ENCODE measurements at places on chromosomes 7 and 10. TPM values are rescaled to one million over a fixed set of nuclear protein-coding genes. Genes with fewer than 3 reads are reported as not detected.
A peak's percentile ranks its signal among the peaks of the same experiment; 100 is the strongest.

DNA sequence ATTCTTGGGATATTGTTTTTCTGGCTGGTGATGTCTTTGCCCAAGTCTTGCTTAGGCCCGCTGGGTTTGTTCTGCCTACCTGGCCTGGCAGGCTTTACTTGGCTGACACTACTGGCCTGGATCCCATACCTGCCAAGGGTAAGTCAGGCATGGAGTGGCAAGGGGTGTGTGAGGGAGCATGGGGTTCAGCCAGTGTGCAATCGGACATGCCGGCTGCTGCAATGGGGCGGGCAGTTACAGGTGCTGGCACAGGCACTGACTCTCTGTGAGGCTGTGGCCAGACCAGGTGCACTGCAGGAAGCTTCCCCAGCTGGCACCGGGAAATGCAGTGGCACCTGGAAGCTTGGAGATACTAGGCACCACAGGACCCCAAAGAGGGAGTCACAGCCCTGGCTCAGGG, 168.4 kb downstream of the PON1 start:
- DNase-seq = no peak
- no peaks in the 10 kb centered on the region for H3K36me3 ChIP-seq
- no peaks in the 10 kb centered on the region for H3K27me3 ChIP-seq
- no peak overlapping the region for H3K4me3 ChIP-seq
- no peaks in the 10 kb centered on the region for H3K4me1 ChIP-seq
- no peak overlapping the region for H3K27ac ChIP-seq

Gene CACNA2D1
- 3.2 TPM for total RNA-seq

GRCh38 chr10:18594574-18595156, 56.7 kb downstream of the NSUN6 start:
- no peak overlapping the region for H3K4me3 ChIP-seq
- H3K27ac ChIP-seq = no peak overlapping the region
- no peak for DNase-seq
- H3K36me3 ChIP-seq = no peaks in the 10 kb centered on the region
- no peaks in the 10 kb centered on the region for H3K27me3 ChIP-seq

DNA sequence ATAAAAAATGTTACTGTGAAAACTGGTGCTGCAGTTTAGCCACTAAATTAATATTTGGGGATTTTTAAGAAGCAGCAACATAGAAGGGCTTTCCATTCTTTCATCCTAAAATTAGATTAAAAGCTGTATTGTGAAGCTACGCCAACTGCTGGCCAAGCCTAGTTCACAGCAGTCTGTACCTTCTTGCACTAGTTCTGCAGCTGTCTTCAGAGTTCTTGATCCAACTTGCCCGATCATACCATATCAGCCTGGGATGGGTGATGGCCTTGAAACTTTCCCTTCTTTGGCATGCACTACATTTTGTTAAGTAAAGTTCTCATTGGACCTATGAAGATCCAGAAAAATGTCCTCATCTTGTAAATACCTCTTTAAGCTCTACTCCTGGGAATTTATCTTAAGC, 20.3 kb upstream of the PANK1 start:
- DNase-seq = no peak
- no peaks in the 10 kb centered on the region for H3K27me3 ChIP-seq
- H3K4me1 ChIP-seq = no peaks in the 10 kb centered on the region

Gene LRRC61
- total RNA-seq = 42.3 TPM

GRCh38 chr10:58820861-58821751, 308.4 kb downstream of the BICC1 start:
- peak; percentile 34 for DNase-seq
- H3K27me3 ChIP-seq = no peaks in the 10 kb centered on the region
- peak overlapping the region; percentile 40 for H3K27ac ChIP-seq
- no peaks in the 10 kb centered on the region for H3K36me3 ChIP-seq

- DNase-seq = no peak
- H3K4me3 ChIP-seq = no peak overlapping the region
Measured at GRCh38 chr10:47288236-47288635, 11.8 kb upstream of the GDF10 start.

DNA sequence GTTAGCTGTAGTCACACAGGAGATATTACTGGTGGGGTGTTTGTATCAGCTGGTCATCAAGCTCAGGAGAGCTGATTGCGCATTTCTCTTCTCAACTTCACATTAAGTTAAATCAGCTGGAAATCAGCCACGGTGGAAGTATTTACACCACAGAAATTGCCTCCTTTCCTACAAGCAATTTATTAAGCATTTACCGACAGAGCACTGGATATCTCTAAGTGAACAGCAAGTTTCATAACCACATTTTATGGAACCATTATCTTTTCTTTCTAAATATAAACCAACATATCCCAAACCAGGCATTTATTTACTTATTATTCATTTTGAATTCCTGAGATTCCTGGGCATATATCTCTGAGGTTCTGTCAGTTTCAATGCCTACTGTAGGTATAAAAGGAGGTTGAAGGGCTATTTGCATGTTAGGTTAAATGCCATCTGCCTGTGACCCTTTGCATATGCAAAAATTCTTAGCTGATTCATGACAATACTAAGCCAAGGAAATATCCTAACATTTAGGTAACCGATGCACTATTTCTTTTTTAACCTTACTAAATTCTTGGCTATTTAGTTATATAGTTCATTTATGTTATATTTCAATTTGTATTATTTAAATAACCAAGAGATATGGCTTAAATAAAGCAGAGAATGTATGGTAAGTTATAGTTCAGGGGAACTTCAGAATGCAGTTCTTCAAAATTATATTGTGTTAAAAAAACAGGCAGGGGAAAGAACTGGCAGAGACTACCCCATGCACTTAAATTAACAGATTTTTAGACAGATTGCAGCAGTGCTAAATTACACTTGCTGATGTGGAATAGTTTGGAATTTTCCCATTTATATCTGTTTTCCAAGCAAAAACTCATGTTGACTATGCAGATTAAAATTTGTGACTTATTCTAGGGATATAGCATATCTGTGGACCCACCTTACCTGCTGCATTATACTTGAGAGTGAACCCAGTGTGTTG, 56.8 kb downstream of the DYNC1I1 start:
- no peaks in the 10 kb centered on the region for H3K4me1 ChIP-seq
- no peaks in the 10 kb centered on the region for H3K27me3 ChIP-seq
- H3K4me3 ChIP-seq = no peak overlapping the region
- H3K27ac ChIP-seq = no peak overlapping the region

DNA sequence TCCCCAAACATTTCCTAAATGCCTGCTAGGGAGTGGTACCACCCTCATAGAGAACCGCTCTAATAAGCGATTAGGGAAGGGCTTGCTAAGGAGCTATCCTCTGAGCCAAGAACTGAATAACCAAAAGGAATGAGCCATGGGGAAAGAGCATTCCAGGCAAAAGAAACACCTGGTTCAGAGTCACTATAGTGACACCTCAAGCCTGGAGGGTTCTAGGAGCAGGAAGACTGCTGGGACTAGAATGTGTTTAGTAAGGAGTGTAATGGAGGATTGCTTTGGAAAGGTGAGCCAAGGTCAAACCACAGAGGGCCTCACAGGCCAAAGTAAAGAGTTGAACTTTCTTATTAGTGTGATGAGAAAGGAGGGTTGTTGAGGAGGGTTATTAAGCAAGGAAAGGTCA, 38.7 kb upstream of the NRBF2 start:
- no peaks in the 10 kb centered on the region for H3K36me3 ChIP-seq
- H3K27me3 ChIP-seq = no peaks in the 10 kb centered on the region
- H3K4me1 ChIP-seq = no peaks in the 10 kb centered on the region
- H3K27ac ChIP-seq = no peak overlapping the region
- no peak overlapping the region for H3K4me3 ChIP-seq

Gene SLC29A3
- total RNA-seq = 35.7 TPM

- DNase-seq = no peak
- no peak overlapping the region for H3K4me3 ChIP-seq
- no peaks in the 10 kb centered on the region for H3K36me3 ChIP-seq
- no peak overlapping the region for H3K27ac ChIP-seq
Measured at GRCh38 chr7:117995850-117996650, 122.8 kb upstream of the CTTNBP2 start.

- no peaks in the 10 kb centered on the region for H3K36me3 ChIP-seq
- peaks cover 37% of the 10 kb centered on the region for H3K27me3 ChIP-seq
- H3K4me3 ChIP-seq = no peak overlapping the region
- H3K4me1 ChIP-seq = no peaks in the 10 kb centered on the region
- DNase-seq = no peak
Measured at GRCh38 chr7:36879021-36879420, 154.7 kb upstream of the AOAH start.

GRCh38 chr7:73701357-73701995, 18.0 kb downstream of the STX1A start:
- peaks cover 23% of the 10 kb centered on the region for H3K36me3 ChIP-seq
- H3K27me3 ChIP-seq = no peaks in the 10 kb centered on the region
- no peak overlapping the region for H3K4me3 ChIP-seq

Gene LRRN3
- not detected for total RNA-seq

GRCh38 chr7:897086-897485, 20.7 kb downstream of the GET4 start:
- peaks cover 8% of the 10 kb centered on the region for H3K36me3 ChIP-seq
- no peak overlapping the region for H3K27ac ChIP-seq
- peaks cover 4% of the 10 kb centered on the region for H3K4me1 ChIP-seq
- no peak for DNase-seq
- H3K27me3 ChIP-seq = no peaks in the 10 kb centered on the region

DNA sequence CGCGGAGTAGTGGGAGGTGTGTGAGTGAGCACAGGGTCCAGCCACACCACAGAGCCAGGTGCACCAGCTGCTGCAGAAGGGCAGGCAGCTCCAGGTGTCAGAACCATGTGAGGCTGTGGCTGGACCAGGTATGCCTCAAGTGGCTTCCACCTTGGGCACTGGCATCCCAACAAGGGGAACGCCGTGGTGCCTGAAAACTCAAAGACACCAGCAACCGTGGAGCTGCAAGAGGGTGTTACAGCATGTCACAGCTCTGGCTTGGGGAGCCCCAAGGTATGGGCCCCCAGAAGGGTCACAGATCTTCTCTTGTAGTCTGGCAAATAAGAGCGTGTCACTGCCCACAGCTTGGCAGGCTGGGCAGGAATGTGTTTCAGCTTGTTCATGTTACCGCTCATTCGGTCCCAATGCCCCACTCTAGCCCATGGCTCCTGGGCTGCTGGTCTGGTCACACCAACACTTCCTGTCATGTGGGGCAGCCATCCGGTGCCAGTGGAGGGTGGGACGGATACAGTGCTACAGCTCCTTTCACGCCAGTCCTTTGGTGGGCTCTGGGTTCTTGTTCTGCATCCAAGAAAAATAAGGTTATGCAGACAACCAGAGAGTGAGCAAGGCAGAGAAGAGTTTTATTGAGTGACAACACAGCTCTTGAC, 29.8 kb downstream of the STRA8 start:
- H3K4me1 ChIP-seq = no peaks in the 10 kb centered on the region
- H3K4me3 ChIP-seq = no peak overlapping the region
- no peak for DNase-seq
- no peak overlapping the region for H3K27ac ChIP-seq
- H3K27me3 ChIP-seq = peaks cover 22% of the 10 kb centered on the region
- H3K36me3 ChIP-seq = no peaks in the 10 kb centered on the region

DNA sequence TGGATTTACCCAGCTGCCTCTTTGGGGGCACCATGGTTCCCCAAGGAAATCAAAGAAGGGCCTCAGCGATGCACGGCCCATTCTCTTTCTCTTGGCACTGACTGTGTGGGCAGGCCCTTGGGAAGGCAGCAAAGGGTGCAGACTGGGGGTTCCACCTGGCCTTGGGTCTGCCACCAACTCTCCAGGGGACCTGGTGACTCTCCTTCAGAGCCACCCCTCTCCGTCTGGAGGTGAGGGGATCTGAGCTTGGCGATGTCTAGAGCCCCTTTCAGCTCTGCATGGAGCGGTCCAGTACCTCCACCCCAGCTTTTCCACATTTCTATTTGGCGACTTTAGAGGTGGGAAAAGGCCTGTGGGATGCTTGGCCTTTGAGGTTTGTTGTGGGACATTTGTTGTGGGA, 69.1 kb downstream of the C10orf120 start:
- no peak for DNase-seq
- H3K27ac ChIP-seq = no peak overlapping the region
- no peaks in the 10 kb centered on the region for H3K27me3 ChIP-seq
- H3K4me1 ChIP-seq = no peaks in the 10 kb centered on the region
- no peaks in the 10 kb centered on the region for H3K36me3 ChIP-seq

Gene IL15RA
- total RNA-seq = 15.5 TPM

Gene SPDYE1
- not detected for total RNA-seq

DNA sequence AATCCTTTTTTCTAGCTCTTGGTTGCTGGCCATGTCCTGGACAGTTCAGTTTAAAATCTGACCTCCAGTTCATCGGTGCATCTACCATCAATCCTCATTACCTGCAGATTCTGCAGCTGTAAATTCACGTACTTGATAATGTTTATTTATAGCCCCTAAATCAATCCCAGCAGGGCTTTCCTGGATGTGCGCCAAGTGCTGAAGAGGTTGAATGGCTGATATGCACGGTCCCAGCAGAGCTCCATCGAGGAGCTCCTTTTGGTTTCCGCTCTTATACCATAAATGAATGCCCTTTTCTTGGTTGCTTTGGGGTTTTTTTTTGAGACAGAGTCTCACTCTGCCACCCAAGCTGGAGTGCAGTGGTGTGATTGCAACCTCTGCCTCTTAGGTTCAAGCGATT, 91.2 kb upstream of the CCZ1B start:
- DNase-seq = no peak
- H3K36me3 ChIP-seq = no peaks in the 10 kb centered on the region
- H3K27ac ChIP-seq = no peak overlapping the region
- no peaks in the 10 kb centered on the region for H3K27me3 ChIP-seq

Gene EIF5AL1
- 0.48 TPM for total RNA-seq

DNA sequence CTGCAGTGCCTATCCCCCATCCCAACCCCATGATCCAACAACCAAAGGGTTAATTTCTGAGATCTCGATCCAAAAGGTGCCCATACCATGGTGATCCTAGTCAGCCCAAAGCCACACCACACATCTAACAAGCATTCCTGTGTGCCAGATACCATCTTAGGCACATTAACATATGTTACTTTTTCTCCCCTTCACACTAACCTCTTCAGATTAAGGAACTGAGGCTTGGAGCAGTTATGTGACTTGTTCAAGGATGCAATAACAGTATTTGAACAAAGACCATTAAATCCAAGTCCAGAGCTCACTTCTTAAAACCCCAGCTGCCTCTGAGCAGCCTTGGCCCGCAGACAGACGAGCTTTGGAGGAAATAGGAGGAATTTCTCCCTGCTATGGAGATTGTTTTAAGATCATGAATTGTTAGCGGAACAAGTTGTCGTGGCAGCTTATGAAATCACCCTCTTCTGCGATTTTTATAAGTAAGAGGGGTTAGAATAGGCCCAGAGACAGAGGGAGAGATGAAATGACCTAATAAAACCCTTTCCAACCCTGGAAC, 327.2 kb downstream of the KCNMA1 start:
- no peak for DNase-seq
- H3K36me3 ChIP-seq = no peaks in the 10 kb centered on the region
- H3K27ac ChIP-seq = no peak overlapping the region
- no peak overlapping the region for H3K4me3 ChIP-seq
- H3K27me3 ChIP-seq = no peaks in the 10 kb centered on the region

Gene OR2A42
- total RNA-seq = not detected
